ENCODE measurements at places on chromosomes 7 and 10. TPM values are rescaled to one million over a fixed set of nuclear protein-coding genes. Genes with fewer than 3 reads are reported as not detected.

CARD11 gene
- 3.2 TPM for polyA plus RNA-seq

CPA2 gene
- polyA plus RNA-seq, result 1.1 TPM

CYP26A1 gene
- 0.57 TPM for polyA plus RNA-seq

TUBAL3 gene
- 5.3 TPM for polyA plus RNA-seq

KAZALD1 gene
- polyA plus RNA-seq, result 6.8 TPM

CPEB3 gene
- polyA plus RNA-seq, result 23.5 TPM

CNNM1 gene
- 29.0 TPM for polyA plus RNA-seq

PDE6C gene
- polyA plus RNA-seq, result 0.09 TPM

CDNF gene
- 46.7 TPM for polyA plus RNA-seq

FAM25G gene
- 8.6 TPM for polyA plus RNA-seq

SPDYE2B gene
- polyA plus RNA-seq, result 3.3 TPM

CALHM2 gene
- 43.5 TPM for polyA plus RNA-seq

NPFFR1 gene
- polyA plus RNA-seq, result 2.6 TPM

CDHR1 gene
- polyA plus RNA-seq, result 0.67 TPM

LDB1 gene
- 64.2 TPM for polyA plus RNA-seq

LRIT1 gene
- 12.8 TPM for polyA plus RNA-seq

STAMBPL1 gene
- 37.5 TPM for polyA plus RNA-seq

TIMM23 gene
- 214 TPM for polyA plus RNA-seq

GTPBP10 gene
- polyA plus RNA-seq, result 25.6 TPM

SFRP5 gene
- 1.2 TPM for polyA plus RNA-seq

GPNMB gene
- 81.9 TPM for polyA plus RNA-seq

SYNPO2L gene
- polyA plus RNA-seq, result 2.3 TPM

SFTPA1 gene
- polyA plus RNA-seq, result not detected

CLRN3 gene
- polyA plus RNA-seq, result not detected

PROSER2 gene
- polyA plus RNA-seq, result 7.8 TPM

TYW1B gene
- 10.5 TPM for polyA plus RNA-seq

CNTNAP2 gene
- 4.3 TPM for polyA plus RNA-seq

ANKRD61 gene
- polyA plus RNA-seq, result 17.3 TPM

PRKG1 gene
- polyA plus RNA-seq, result 6.3 TPM

TCERG1L gene
- polyA plus RNA-seq, result 3.0 TPM

SHOC2 gene
- 61.5 TPM for polyA plus RNA-seq

EPO gene
- 0.65 TPM for polyA plus RNA-seq

RASA4B gene
- 18.5 TPM for polyA plus RNA-seq

CPVL gene
- polyA plus RNA-seq, result 55.1 TPM

CALCR gene
- 0.76 TPM for polyA plus RNA-seq

CTAGE6 gene
- 7.9 TPM for polyA plus RNA-seq

FBH1 gene
- polyA plus RNA-seq, result 91.6 TPM

ZMIZ1 gene
- polyA plus RNA-seq, result 15.2 TPM

PON2 gene
- 53.4 TPM for polyA plus RNA-seq

PPP1R17 gene
- polyA plus RNA-seq, result 4.1 TPM

NPTX2 gene
- polyA plus RNA-seq, result 77.3 TPM

AKR1C3 gene
- polyA plus RNA-seq, result 21.2 TPM

FKBP6 gene
- 148 TPM for polyA plus RNA-seq

TAS2R39 gene
- not detected for polyA plus RNA-seq

ADAM12 gene
- polyA plus RNA-seq, result 2.8 TPM

SLC26A4 gene
- polyA plus RNA-seq, result 1.7 TPM

COL28A1 gene
- 4.0 TPM for polyA plus RNA-seq

PDSS1 gene
- 10.1 TPM for polyA plus RNA-seq

PNLIPRP2 gene
- polyA plus RNA-seq, result 0.61 TPM

CALN1 gene
- polyA plus RNA-seq, result 6.2 TPM

GDF2 gene
- polyA plus RNA-seq, result not detected

GOLGA7B gene
- polyA plus RNA-seq, result 1.3 TPM

ZPBP gene
- polyA plus RNA-seq, result 286 TPM

STOX1 gene
- polyA plus RNA-seq, result 3.2 TPM

EMX2 gene
- 6.9 TPM for polyA plus RNA-seq

TMEM184A gene
- 7.1 TPM for polyA plus RNA-seq

ARHGEF5 gene
- polyA plus RNA-seq, result 5.0 TPM

ANKRD7 gene
- 1,292 TPM for polyA plus RNA-seq

MPP7 gene
- polyA plus RNA-seq, result 22.7 TPM

Measured in testis (tissue), 5 donors.